ENCODE measurements at places on chromosomes 3 and 15.

GRCh38 chr3:135503760-135504686 is 461.5 kb upstream of the PPP2R3A start:
- DNase-seq: peak; percentile 31

DNA sequence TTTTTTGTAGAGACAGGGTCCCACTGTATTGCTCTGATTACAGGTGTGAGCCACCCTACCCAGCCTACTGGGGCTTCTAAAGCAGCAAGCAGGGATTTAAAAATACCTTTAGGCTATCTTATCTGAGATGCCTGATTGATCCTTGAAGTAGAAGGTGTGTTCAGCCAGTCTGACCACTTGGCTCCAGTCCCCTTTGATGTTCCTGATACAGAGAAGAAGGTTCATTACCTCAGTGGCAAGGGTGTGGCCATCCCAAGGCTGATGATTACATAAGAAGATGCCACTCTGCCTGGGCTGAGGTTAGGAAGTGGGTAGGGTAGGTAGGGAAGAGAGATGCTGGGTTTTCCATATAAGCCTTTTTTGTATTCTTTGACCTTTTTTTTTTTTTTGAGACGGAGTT is 11.2 kb upstream of the DCAF1 start:
- DNase-seq: no peak

GRCh38 chr3:24829629-24830229 is 335.1 kb upstream of the THRB start:
- no peak for DNase-seq

GRCh38 chr3:130546920-130547679 is 30.1 kb downstream of the COL6A6 start:
- DNase-seq: no peak
